ENCODE measurements at places on chromosomes 12 and 14. TPM values are rescaled to one million over a fixed set of nuclear protein-coding genes. Genes with fewer than 3 reads are reported as not detected.

GRCh38 chr12:81208187-81208911, 130.5 kb downstream of the ACSS3 start:
- no peak for DNase-seq

DNA sequence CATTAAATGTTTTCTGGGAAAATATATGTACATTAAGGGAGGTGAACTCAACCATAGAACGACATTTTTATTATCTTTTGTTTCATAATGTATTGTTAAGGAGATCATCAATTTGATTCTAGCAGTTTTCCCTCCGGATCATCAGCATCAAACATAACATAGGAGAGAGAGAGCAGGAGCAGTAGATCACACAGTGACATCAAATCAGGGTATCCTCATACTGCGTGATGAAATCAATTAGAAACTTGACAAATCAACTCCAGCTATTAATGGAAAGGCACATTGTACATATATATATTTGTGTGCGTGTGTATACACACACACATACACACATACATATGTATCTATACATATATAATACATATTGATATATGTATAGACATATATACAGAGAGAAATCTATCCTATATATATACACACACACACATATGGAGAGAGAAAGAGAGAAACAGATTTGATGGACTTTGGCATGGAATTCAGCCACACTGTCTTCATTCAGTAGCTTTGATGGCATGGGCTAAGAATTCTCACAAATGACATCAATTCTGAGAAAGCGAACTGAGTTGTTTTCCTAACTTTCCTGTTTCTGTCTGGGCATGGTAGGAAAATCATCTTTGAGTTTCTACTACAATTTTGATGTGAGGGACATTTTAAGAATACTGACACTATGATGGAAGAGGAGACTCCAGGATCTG, 1302.8 kb upstream of the SEL1L start:
- DNase-seq: no peak

AHSA1 gene
- 92.4 TPM for total RNA-seq

PRIMA1 gene
- total RNA-seq: 1.4 TPM

GRCh38 chr12:40953076-40953475, 235.0 kb upstream of the PDZRN4 start:
- no peak for DNase-seq

GRCh38 chr14:95664066-95664465, 22.2 kb upstream of the TCL1B start:
- no peak for DNase-seq

GRCh38 chr14:101128478-101129321, 225.2 kb upstream of the RTL1 start:
- no peak for DNase-seq

DNA sequence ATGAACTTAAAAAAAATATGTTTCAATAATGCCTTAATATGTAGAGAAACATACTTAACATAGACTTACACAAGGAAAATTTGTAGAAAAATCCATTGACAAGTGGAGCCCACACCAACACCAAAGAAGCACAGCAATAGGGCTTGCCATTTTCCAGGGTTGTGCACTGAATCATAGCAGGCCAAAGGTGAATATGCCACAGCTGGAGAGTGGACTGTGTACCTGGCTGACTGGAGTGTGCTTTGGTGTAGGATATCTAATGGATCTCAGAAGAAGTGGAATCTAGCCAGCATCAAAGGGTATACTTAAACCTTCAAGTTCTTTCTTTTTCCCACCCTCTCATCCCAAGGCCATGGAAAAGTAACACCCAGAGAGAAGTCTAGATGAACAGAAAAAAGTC, 4.8 kb downstream of the RPL10L start:
- no peak for DNase-seq

WNT5B gene
- 7.0 TPM for total RNA-seq

DNA sequence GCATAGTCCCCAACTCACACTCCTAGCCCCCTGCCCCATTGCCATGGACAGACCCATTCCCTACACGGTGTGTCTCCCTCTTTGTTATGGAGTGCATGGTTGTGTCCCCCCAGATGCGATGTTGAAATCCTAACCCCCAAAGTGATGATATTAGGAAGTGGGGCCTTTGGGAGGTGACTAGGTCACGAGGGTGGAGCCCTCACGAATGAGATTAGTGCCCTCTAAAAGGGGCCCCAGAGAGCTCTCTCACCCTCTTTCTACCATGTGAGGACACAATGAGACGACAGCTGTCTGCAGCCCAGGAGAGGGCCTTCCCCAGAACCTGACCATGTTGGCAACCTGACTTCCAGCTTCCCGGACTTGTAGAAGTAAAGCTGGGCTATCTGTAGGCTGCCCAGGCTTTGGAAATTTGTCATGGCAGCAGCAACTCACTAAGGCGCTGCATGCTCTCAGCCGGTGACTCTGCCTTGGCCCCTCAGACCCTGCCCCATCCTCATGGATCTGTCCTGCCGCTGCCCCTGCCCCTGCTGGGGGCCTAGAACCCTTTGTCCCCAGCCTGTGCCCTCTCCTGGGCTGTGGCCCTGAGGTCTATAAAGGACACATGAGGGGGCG, 318.1 kb upstream of the RTL1 start:
- DNase-seq: no peak

DNA sequence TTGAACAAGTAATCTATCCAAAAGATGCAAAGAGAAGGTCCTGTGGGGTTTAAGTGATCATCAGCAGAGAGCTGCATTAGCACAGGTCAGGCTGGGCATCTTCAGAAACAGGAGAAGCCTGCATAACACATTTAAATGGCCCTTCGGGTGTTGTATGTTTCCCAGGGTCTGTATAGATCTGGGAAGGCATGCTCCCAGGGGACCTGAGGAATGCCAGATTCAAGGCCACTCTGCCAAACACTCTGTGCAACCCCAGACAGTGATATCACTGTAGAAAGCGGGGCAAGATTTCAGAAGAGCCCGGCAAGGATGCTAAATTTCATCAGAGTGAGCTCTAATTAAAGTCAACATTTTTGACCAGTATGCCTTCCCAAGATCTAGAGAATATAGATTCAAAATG, 92.9 kb downstream of the ARMH4 start:
- no peak for DNase-seq

PRKAB1 gene
- 79.6 TPM for total RNA-seq

DNA sequence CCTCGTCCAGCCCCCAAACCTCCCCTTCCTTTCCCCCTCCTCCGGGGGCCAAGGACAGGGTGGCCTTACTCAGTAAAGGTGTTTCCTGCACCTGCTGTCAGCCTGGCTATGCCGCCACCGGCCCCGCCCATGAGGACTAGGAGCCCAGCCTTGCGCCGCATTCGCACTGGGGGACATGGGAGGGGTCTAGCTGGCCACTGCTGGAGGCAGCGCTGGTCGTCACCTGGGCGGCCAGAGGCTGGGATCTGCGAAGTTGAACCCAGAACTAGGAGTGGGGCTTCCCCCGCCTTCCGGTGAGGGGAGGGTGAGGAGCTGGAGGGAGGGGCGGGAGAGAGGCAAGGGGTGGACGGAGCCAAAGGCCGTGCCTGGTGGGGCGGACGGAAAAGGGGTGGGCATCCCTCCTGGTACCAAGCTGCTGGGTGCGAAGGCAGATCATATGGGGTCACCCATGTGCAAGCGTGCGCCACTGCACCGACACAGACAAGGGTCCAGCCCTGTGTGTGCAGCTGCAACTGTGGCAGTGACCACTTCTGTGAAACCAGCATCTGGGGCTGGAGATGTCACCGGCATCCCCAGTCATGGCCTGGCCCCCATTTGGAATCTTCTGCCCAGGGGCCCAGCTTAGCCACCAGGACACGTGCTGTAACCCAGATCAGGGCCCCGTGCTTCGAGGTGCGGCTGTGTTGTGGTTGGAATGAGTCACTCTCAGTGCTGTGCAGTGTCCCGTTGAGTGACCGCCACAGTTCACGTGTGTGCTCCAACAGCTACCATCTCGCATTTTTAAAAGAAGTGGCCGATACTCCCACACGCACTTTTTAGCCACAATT, 8.5 kb downstream of the AMN start:
- DNase-seq: no peak

GRCh38 chr12:4562034-4562657, at the start of gene DYRK4:
Gene DYRK4, plus strand, starts transcription at chr12:4562208. Its CDS starts 38 bp downstream, at chr12:4562246.
- peak; percentile 87 for DNase-seq

- no peak for DNase-seq
These were observed 436 bp downstream of the VPS33A start for GRCh38 chr12:122265886-122266229.

RPL10L gene
- not detected for total RNA-seq

HAL gene
- 3.0 TPM for total RNA-seq

- no peak for DNase-seq
These were observed 3.6 kb upstream of the GAPDH start for GRCh38 chr12:6530576-6531260.

MSRB3 gene
- total RNA-seq: 26.8 TPM

GRCh38 chr14:103101963-103102688, 7.6 kb downstream of the EXOC3L4 start:
- DNase-seq: no peak

KRT5 gene
- total RNA-seq: 3.6 TPM

GRCh38 chr14:101927859-101928258, 36.5 kb upstream of the DYNC1H1 start:
- peak; percentile 71 for DNase-seq

DNA sequence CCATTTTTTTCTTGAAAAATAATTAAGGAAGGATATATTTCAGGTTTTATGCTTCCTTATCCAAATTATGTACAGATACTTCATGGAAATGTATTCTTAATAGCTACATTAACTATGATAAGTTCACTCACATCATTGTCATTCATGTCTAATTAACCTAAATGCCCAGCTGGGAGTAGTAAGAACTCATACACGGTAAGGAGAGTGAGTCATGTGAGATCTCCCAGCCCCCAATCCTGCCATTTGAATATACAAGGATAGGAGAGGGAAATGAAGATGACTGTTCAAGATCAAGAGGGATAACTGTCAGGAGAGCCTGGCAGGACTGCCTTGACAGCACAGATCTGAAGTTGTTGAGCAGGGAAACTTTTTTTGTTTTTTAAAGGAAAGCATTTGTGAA, 343.4 kb upstream of the USP15 start:
- no peak for DNase-seq
